Stimulated activated CD8-positive, alpha-beta memory T cell treated with anti-CD3 and anti-CD28 coated beads, Interleukin-4, amount 100 ng/mL, for 4 hours (primary cell): ENCODE measurements at places on chromosomes 12 and 14.

DNA sequence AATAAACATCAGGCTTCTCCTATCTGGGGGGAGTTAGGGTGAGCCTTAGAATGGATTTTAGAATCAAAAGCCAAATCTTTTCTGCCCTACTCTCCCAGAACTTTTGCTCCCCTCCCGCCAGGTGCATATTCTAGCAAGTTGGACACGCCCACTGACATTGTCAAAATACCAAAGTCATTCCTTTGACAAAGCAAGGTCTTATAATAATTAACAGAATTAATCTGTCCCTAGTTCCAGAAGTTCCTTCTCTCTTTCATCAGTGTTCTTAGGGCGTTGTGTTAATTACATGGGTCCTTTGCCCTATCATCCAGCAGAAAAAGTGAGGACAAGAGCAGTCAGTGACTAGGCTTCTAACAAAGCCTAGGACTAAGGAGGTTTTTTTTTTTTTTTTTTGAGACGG is 2.4 kb downstream of the PRR13 start:
- no peak for DNase-seq

DNA sequence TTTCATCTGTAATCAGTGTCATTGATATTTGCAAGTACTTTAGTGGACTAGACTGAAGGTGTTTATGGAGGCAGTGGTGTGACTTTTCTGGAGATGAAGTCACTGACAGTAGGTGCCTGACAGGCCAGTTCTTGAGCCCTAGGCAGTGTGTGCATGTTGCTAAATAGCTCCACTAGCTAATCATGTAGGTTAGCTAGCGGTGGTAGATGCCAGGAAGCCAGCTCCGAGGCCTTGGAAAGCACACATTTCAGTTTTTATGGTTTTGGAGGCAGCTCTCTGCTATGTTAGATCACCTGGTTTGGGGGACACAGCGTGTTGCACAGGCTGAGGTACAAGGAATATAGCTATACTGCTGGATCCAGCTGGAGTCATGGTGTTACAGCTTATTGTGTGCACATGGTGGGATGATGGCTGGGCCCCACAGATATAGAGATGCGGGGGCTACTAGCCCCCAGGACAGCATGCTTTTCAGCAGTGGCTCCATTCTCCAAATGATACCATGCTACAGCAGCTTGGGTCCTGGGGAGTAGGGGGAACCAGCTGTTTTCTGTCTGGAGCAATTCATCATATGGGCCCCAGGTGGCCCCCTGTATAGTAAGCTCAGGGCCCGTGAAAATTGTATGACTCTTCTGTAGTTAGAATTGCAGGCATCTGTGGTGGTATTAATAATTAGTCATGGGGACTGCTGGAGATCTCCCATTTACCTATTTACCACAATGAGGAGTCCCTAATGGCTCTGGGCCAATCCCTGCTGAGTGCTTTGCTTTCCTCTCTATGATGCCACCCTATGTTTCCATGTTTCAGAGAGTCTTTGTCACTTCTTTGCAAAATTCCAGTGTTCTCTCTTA is 367.2 kb upstream of the LMO3 start:
- no peak for DNase-seq

- DNase-seq: no peak
Observed at GRCh38 chr14:97625477-97625876, 828.3 kb downstream of the VRK1 start.

GRCh38 chr12:56161690-56162351 is 3.7 kb downstream of the MYL6 start:
- no peak for DNase-seq

GRCh38 chr12:28742791-28743190 is 406.3 kb upstream of the FAR2 start:
- no peak for DNase-seq

DNA sequence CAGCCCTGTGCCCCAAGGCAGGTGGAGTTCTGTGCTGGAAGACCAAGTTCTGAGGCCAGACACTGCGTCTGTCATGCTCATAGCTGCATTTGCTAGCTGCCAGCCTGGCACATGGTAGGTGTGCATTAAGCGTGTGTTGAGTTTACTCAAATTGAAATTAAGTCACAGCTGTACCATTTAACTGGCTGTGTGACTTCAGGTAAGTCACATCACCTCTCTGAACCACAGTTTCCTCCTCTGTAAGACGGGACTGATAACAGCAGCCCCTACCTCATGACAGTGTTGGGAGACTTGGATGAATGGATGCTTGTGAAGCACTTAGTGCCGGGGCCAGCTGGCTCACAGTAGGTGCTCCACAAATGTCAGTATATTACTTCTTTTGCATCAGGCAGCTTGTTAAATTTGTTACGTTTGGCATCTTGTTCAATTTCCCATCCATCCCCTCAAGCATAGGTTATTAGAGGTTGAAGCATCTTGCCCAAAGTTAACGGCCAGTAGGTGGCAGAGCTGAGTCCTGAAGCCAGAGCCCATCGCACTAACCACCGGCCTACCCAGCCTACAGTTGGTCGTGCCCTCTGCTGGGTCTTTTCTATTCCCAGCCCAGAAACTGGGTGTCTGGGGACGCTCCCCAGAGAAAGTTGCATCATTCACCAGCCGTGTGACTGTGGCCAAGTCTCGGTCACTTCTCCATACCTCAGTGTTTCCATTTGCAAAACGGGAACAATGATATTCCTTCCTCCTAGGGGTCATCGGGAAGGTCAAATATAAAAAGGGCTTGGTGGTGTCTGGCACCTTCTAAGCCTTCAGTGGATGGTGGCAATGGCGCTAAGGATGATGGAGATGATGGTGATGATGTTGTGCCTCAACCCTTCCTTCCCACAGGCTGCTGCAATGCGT is 4.5 kb downstream of the DAO start:
- DNase-seq: peak; percentile 43

GRCh38 chr12:50317203-50317602 is 33.9 kb upstream of the LIMA1 start:
- no peak for DNase-seq

DNA sequence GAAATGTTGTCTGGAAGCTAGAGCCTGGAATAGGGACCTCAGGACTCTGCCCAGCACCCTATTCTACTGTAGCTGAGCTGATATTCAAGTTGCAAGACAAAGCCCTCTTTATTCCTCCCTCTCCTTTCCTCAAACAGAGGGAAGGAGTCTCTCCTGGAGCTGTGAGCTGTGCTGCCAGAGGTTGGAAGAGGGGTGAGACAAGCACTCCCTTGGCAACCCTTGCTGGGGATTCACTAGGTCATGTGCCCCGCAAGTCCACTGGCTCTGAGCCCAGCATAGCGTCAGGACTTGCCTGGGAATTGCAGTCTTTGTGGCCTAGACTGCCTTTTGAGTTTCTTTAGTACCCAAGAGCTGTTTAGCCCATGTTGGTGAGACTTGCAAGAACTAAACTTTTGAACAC is 11.4 kb upstream of the ASCL1 start:
- DNase-seq: no peak

GRCh38 chr14:35384455-35385041 is 20.0 kb downstream of the NFKBIA start:
- DNase-seq: no peak

DNA sequence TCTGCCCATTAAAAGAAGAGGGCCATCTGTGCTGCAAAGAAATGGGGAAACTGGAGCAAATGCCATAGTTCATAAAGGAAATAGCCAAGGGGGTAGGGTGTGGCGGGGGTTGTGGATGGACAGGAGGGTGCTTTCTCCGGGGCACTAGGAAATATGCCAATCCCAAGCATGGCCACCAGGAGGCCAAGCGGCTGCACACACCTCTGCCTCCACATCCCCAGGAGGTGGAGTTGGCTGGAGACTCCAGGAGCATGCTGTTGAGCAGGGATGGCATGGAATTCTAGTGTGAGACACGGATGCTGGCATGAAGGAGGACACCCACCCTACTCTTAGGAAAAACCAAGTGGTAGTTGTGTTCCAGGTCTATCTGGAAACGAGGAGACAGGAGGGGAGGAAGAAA is 25.2 kb downstream of the NID2 start:
- DNase-seq: no peak

DNA sequence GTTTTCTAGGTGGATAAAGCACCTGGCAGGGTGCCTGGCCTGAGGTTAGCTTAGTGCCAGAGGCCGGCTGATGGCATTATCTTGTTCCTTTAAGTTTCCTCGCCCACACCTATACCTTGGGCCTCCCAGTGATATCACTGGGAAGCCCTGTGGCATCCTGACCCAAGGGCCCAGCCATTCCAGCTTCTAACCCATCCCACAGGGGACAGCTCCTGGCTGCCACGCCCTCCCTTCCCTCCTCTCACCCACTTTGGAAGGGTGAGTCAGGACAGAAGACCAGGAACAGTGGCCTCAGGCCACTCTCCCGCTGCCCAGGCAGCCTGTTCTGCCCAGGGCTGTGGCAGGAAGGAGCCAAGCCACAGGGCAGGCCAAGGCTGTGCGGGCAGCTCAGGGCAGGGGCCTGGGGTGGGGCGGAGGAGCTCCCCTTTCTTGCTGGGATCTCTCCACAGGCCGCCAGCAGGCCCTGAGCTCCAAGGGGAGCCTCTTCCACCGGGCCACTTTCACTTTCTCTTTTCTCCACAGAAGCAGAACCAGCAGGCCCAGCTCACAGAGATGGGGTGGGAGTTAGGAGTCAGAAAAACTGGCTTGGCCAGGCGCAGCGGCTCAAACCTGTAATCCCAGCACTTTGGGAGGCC is 75.1 kb downstream of the IRF2BPL start:
- DNase-seq: no peak

GRCh38 chr12:16424531-16424930 is 77.1 kb downstream of the MGST1 start:
- DNase-seq: no peak

DNA sequence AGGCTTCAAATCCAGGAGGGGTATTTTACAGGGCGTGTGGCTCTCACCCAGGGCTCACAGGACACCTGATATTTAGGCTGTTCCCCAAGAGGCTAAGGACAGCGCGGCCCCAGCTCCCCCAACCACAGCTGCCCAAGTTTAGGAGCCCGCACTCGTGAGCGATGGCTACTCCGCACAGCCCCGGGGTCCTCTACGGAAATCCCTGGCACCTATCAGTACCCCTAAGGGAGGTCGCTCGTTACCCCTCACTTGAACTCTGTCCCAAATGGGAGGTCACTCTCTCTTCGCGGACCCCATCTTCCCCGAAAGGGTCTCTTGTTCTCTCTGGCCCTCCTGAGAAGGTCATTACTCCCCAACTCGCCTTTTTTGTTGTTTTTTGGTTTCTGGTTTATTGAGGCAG is 708 bp upstream of the P2RX4 start:
- no peak for DNase-seq

- no peak for DNase-seq
Observed at GRCh38 chr14:25759920-25760655, 710.1 kb upstream of the STXBP6 start.

- DNase-seq: no peak
Observed at GRCh38 chr14:31207287-31207754, 272 bp downstream of the HECTD1 start.

GRCh38 chr12:48157889-48158370 is 615 bp upstream of the ASB8 start:
- DNase-seq: no peak

DNA sequence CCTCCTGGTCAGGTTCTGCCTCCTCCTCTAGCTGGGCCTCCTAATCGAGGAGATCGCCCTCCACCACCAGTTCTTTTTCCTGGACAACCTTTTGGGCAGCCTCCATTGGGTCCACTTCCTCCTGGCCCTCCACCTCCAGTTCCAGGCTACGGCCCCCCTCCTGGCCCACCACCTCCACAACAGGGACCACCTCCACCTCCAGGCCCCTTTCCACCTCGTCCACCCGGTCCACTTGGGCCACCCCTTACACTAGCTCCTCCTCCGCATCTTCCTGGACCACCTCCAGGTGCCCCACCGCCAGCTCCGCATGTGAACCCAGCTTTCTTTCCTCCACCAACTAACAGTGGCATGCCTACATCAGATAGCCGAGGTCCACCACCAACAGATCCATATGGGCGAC is 19.3 kb downstream of the CPSF6 start:
- no peak for DNase-seq

DNA sequence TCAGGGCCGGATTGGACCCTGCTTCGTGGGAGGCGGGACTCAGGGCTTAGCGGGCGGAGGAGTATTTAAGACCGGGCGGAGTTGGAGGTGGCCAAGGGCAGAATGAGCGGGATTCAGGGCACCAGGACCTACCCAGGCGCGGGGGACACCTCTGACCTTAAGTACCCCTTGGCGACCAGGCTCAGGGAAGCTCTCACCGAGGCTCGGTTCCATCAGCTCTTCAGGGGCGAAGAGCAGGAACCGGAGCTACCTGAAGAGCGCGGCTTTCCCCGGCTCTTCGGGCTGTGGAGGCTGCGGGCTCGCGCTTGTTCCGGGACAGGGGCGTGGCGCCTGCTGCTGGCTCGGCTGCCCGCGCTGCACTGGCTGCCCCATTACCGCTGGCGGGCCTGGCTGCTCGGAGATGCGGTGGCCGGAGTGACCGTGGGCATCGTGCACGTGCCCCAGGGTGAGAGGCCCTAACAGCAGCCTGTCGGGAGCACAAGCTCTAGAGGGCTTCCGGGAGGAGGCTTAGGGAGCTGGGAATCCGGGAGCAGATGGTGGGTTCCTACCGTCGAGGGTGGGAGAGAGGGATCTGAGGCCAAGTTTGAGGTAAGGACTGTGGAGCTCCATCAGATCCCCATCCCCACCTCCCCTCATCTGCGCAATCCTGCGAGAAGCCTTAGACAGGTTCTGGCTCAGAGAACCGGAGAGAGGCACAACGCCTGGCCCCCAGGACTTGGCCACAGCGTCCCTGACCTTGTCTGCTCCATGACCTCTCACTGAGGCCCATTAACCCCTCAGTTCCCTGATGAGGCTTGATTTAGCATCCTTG is 8.4 kb downstream of the ARHGEF25 start:
- DNase-seq: no peak

DNA sequence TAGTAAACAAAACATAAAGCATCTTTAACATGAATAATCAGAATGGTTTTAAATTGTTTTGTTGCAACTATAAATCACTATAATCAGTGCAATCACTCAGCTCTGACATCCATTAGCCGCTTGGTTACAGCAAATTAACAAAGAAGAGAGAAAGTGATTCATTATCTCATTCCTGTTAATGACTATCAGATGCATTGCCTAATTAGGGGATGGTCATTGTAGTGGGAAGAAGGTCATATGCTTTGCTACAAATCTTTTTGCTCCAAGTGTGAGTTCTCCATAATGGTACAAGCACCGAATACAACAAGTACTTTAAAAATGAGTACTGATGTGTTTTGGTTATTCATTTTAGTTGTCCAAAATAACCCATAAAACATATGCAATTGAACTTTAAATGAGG is 272.0 kb downstream of the AKAP6 start:
- DNase-seq: no peak

- DNase-seq: no peak
Observed at GRCh38 chr14:104864267-104865080, 594 bp upstream of the CEP170B start.

DNA sequence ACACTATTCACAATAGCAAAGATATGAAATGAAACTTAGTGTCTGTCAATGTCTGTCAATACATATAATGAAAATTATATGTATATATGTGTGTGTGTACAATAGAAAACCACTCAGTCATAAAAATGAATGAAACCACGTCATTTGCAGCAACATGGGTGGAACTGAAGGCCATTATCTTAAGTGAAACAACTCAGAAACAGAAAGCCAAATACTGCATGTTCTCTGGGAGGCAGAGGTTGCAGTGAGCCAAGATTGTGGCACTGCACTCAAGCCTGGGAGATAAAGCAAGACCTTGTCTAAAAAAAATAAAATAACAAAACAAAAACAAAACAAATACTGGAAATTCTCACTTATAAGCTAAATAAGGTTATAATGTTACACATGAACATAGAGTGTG is 16.7 kb upstream of the E2F7 start:
- no peak for DNase-seq

- peak; percentile 35 for DNase-seq
Observed at GRCh38 chr14:106308839-106309389, 782.5 kb downstream of the TMEM121 start.

GRCh38 chr12:90449611-90450010 is 505.4 kb downstream of the CCER1 start:
- no peak for DNase-seq
